Transverse colon (tissue), 4 donors: ENCODE measurements at places on chromosomes 5 and 9.

DNA sequence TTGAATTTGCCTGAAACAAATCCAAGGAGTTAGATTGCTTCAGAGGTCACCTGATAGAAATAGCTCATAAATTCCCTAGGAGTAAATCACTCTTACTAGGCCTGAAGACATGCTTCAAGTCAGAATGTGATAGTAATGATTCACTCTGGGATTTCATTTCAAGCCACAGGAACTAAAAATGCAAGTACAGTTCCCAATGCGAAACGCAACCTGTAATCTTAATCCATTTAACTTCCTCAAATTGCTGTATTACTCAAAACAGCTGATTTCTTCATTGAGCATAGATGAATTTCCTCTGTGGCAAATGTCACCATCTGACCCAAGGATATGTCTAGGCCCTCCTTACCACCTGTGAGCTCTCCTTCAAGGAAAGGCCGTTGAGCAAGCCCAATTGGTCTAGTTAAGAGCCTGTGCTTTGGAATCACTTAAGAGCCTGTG, 32.1 kb upstream of the IL6ST start:
- DNase-seq, result no peak

DNA sequence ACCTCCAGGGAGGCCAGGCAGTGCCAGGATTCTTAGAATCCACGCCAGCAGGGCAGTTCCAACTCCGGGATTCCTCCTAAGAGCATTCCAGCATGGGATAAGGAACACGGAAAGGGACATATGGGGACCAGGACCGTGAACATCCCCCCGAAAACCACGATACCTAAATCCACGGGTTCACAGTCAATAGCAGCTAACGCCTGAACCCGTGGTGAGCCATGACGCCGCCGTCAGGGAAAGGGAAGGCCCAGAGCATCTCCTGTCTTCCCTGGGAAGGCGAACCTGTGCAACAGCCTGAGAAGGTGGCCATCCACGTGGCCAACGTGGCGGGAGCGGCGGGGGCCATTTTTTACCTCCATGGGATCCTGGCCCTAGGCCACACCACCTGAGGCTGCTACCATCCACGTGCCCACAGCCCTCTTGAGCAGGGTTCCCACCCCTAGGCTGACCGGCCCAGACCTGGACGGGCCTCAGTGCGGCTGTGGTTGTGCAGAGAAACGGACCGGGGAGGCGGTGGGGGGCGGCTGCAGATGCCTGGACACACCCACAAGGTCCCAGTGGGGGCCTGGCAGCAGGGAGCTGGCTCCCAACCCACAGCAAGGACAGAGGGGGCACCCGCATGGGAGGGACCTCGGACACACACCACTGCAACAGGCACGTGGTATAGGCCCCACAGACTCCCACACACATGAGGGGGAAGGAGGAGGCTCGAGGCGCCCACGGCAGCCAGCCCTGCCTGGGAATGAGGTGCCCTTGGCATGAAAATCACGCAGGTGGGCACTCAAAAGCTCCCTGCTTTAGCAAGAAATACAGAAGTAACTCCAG, 42.8 kb downstream of the SLC12A7 start:
- no peak for DNase-seq

DNA sequence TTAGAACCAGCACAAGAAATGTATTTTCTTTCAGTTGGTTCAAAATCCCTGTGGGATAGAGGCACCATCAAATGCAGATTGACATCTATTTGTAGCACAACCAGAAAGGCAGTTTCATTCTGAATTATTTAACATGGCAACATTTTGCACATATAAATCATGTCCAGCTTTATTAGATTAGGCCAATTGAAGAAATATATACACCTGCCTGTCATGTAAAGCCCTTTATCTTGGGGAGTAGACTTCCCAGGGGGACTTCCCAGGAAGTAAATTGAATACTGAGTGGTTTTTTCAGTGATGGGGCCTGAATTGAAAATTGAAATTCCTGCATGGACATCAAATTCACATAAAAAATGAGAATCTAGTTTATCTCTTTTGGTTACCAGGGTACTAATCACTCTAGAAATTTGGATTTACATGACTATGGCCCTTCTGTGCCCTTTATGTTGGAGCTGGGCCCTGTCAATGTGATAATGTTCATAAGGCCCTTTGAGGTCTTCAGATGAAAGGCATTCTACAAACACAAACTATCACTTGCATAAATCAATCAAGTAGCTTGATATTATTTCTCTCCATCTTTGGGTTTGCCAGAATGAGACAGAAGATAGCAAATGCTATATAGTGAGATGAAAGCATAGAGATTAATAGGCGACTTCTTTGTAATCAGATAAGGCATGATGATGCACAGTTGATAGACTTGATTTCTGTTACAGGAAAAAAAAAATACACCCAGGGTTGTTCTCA, 26.2 kb upstream of the ZNF608 start:
- no peak for DNase-seq

- DNase-seq, result no peak
Measured at GRCh38 chr5:206406-206805, 11.5 kb downstream of the CCDC127 start.

- no peak for DNase-seq
Measured at GRCh38 chr5:50576265-50576664, 90.2 kb upstream of the PARP8 start.

DNA sequence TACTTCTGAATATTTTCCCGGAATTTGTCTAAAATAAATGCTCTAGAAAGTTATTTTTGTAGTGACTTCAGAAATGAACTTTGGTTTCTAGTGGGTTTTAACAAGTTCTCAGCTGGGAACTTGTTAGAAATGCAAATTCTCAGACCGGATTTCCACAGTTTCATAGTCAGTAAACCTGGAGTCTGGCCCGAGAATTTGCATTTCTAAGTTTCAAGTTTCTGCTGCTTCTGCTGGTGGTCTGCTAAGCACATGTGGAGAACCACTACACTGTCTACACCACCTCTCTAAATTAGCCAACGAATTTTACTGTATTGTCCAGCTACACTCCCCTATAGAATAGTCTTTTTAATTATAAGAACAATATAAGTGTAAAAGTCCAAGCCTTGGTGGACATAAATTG, 208.0 kb downstream of the CHSY3 start:
- no peak for DNase-seq

DNA sequence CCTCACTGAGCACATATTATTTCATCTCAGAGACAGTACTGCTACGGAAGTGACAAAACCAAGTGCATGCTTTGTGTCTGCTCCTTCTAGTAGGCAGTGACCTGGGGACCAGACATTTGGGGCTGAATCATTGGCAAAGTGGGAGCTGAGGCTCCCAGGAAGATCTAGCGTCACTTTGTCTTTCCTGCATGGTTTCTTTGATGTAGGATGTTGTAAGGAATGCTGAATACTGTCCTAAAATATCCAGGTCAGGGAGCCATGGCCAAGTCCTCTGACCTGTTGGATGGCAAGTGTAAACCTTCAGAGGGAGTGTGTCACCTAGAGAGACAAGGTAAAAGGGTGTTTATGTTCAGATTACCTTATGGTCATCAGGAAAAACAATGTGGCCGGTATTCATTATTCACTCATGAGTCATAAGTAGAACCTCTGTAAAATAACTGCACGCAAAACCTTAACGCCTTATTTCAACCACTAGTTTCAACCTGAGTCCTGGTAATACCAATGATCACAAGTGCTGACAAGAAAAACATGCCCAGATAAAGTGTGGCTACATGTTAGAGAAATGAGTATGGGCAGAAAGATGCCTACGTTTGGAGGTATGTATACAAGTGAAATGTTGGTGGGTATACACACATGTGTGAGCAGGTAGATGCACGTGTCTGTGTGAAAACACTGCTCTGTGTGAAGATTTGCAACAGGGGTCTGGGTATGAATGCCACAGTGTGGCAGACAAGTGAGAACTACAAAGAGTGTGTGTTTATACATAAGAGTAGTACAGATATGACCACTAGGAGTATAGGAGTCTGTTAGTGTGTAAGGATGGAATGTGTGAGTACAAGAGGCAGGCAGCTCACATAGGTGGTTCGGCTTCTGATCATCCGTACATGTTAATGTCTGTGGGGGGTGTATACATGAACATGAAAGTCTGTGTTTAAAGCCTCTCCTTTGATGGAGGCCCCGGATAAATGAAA, 263.9 kb downstream of the SPOCK1 start:
- no peak for DNase-seq

DNA sequence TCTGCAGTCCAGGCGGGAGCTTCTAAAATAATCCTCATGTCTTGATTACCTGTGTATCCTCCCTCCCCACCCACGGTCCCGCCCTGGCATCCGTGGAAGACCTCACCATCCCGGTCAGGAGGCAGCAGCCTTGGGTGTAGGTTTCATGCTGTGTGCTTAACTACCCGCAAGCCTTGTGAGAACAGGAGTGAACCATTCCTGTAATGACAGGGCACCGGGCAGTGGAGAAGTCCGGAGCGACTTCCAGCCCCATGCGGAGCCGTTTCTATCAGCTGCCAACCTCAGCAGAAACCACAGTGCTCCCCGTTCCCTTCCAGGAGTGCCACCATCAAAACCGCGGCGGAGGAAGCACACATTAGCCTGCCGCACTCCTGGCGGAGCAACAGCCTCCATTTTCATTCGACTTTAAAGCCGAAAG, 123.5 kb upstream of the LMX1B start:
- no peak for DNase-seq

DNA sequence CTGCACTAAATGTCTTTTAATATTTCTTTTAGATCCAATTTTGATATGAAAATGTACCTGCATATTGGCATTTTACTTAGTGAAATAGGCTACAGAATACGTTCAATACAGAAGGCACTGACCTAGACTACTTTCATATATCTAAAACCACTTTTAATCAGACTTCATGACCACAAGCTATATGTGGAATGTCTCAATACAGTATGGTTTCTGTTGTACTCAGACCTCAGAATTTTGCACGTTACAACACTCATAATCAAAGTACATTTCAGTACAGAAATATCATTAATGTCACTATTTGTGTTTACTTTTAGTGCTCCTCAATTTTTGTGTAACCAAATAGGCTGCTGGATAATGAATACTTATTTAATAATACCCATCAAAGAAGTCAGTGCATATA, 74.8 kb downstream of the MEF2C start:
- no peak for DNase-seq

GRCh38 chr5:112906637-112907036, 15.4 kb downstream of the REEP5 start:
- DNase-seq, result no peak

DNA sequence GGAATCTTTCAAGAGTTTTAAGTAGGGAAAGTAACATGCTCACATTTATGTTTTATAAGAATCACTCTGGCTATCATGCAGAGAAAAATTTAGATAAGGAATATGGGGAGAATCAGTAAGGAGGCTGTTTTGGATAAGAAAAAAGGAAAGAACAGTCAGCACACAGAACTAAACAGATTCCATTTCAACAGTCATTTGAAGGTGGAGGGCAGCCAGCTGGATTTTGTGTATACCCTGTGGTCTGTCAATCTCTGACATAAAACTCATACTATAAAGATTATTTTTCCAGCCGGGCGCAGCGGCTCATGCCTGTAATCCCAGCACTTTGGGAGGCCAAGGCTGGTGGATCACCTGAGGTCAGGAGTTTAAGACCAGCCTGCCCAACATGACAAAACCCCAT, 64.2 kb downstream of the PCA3 start:
- no peak for DNase-seq

DNA sequence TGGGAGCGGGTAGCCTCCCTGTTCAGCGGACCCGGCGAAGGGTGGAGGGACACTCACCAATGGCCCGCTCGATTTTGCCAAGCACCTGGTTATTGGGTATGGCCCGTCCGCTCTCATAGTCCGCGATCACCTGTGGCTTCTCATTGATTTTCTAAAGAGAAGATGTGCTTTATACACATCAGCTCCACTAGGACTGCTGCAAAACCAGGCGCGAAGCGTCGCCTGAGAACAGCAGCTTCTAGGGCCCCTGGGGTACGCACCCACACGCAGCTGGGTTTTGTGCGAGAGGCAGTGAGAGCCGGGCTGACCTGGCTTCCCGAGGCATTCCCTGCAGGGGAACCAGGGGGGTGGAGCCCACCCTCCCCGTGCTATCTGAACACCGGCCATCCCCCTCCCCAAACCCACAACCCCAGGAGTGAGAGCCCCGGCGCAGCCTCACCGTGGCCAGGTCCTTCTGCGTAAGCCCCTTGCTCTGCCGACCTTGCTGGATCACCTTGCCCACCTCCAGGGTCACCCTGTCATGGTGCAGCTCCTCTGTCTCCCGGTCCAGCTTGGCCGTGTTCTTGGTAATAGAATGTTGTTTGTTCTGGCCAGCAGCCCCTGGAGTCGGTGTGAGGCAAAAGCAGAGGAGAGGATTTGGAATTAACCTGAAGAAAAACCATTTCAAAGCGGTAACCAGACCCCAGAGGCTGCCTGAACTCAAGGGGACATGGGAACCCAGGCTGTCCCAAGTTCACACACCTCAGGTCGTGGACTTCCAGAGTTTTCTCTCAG, 3.1 kb downstream of the EDF1 start:
- DNase-seq, result peak; percentile 6

- DNase-seq, result no peak
Measured at GRCh38 chr9:127873223-127873691, 4.2 kb downstream of the AK1 start.

DNA sequence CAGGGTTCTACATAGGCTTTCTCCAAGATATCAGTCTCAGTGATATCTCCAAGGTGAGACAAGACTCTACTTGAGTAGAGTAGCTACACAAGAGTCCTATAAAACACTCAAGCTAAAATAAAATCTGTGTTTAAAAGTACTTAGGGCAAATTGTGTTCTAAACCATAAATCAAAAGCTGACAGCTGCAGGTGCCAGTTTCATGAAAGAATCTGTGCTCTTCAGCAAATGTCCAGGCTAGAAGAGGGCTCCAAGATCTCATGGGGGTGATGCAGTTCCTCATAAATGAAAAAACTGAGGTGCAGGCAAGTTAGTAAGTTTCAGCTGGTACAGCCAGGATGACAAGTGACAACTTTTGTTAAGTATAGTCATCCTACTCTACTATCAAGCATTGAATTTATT, 142.8 kb upstream of the TNPO1 start:
- no peak for DNase-seq

- DNase-seq, result no peak
Measured at GRCh38 chr5:176429972-176430371, 13.6 kb upstream of the CLTB start.

DNA sequence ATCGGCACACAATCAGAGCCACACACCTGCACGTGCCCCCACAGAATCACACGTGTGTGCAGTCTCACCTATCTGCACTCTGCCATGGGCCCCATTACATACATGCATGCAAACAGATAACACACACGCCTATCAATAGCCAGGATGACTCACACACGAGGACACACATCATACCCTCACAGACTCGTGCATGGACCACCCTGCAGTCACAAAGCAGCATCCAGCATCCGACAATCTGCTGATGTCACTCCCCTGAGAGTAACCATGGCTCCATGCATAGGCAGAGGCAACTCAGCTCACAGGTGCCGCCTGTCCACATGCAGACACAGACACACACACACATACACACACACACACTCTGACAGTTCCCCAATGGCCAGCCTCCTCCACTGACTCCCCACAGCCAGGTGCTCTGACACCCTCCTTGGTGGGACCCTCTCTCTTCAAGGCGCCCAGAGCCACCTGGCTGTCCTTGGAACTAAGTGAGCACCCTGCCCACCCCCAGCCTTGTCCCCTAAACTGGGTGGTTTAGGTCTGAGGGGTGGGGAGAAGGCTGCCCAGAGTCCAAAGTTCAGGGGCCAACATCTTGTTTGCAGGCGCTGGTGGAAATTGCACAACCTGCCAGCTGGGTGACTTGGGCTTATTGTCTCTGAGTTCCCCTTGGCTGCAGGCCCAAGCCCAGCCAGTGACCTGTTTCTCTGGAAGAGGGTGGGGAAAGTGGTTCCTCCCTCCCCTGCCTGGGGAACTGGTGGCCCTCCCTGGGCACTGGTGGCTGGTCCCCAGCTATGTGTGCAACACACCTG, 34.6 kb upstream of the NEK6 start:
- DNase-seq, result peak; percentile 90
